GDM1 (cell line): ENCODE measurements at places on chromosomes 5 and 9.

DNA sequence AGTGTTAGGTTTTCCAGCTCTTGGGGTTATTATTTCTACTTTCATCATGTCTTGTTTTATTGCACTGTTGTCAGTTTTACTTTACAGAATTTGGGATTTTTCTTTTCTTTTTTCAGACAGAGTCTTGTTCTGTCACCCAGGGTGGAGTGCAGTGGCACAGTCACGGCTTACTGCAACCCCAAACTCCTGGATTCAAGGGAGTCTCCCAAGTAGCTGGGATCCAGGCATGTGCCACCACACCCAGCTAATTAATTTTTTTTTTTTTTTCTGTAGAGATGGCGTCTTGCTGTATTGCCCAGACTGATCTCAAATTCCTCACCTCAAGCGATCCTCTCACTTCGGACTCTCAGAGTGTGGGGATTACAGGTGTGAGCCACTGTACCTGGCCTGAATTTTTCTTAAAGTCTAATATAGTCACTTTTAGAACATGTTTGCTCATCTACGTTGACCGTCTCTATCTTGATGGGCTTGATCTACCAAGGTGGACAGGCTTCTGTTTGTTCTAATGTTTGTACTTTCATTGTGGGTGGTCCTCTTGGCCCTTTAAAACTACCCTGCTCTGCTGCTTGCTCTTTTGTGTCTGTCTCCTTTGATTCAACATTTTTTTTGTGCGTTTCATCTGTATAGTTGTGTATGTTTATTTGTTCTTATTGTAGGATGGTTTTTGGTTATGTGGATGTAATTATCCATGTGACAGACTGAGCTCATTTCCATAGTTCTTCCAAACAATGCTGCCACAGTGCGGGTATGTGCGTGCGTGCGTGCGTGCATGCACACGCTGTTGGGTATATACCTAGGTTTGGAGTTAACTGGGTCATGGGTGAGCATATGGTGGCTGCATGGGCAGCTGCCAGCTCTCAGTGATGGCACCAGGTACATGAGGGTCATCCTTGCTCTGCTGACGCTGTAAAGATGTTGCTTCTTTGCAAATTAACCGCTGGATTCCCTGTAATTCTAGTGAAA lies 18.1 kb downstream of the PRRC2B start:
- no peak for DNase-seq

DNA sequence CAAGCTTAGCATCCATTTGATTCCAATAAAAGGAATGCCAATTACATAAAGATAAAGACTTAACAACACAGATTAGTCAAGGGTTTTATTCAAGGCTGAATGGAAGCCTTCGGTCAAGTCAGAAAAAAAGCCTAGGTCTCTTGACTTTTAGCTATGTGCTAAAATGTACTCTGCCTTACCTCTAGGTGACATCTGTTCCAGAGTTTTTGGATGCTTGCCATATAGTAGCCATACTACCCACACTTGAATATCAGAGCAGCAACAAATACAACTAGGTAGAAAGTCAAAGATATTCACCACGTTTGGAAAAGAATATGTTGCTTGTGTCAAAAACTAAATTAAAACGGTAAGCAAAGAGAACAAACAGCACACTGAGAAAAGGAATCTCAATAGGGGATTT lies 484.7 kb downstream of the ELAVL2 start:
- no peak for DNase-seq

DNA sequence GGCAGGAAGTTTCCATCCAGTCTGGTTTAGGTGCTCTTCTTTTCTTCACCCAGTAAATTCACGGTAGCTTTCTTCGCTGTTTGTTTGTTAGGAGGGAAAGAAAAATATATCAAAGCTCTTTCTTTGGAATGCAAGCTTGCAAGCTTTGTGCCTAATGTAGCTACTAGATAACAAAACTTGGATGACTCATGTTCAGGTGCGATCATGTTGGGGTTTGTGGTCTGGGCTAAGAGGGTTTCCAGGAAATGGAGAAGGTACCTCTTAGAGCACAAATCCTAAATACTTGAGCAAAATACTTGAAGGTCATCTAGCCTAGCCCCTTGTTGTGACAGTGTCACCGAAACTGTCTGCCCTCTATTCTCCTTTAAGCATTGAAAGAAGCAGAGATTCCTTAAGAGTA lies 17.7 kb downstream of the SRP19 start:
- no peak for DNase-seq

DNA sequence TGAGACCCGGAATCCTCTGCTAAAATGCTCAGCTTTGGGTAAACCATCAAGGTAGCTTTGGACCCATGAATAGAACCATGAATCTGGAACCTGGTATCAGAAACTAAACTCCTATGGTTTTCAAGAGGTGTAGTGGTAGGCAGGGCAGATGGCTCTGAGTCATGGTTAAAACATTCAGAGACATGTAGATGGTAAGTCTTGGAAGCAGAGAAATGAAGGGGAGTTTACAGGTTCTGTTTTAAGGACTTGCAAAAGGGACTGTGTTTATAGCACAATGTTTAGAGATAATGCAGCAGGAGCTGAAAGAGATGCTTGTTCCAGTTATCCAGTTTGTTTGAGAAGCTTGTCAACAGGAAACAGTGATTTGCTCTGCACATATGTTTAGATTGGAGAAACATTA lies 36.0 kb upstream of the FBN2 start:
- DNase-seq, result no peak

DNA sequence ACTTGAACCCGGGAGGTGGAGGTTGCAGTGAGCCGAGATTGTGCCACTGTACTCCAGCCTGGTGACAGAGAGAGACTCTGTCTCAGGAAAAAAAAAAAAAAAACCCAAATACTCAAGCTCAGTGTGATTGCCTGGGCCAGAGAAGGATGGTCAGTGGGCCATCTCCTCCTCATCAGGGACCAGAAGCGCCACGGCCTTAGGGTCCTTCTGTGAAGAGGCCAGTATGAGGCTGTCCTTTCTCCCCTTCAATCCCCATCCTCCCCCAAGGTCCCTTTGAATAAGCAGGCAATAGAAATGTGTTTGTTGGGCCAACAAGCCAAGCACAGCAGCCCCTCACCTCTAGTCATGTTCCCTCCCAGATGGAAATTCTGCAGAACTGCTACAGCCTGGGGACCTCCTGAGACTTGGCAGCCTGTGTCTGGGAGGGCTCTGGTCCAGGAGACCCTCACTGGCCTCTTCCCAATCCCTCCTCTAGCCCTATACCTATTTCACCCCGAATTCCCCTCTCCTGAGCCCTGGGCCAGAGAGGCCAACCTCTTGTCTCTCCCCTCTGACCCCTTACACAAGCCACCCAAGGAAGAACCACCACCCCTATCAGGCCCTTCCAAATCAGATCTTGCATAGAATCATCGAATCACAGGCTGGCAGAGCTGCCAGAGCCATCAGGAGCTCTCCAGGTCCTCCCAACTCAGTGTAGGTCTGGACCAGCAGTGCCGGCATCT lies 1.0 kb downstream of the CSF1R start:
- no peak for DNase-seq

- no peak for DNase-seq
Observed at GRCh38 chr9:106451223-106451622, 411.7 kb upstream of the ZNF462 start.

GRCh38 chr5:74140409-74140808 lies 500.1 kb downstream of the ENC1 start:
- no peak for DNase-seq

- DNase-seq, result no peak
Observed at GRCh38 chr5:61667525-61668218, 335.6 kb downstream of the ZSWIM6 start.

DNA sequence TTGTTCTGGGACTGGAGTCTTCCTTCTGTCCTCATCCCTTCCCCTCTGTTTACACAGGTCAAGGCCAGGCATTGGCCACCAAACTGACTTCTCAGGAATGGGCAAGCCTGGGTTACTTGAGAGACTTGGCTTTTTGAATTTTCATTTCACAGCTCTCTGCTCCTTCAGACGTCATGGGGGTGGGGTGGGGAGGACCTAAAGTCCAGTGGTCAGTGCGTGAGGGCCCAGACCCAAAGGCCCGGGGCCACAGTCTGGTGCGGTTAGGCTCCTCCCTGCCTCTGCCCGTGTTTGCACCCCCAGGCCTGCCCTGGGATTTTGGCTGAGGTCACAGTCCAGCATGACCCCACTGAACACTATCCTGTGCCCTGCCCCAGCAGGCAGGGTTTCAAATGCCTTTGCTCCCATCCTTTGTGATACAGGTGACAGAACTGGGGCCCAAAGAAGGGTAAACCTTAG lies 4.1 kb upstream of the CXXC5 start:
- DNase-seq, result no peak

GRCh38 chr9:131636593-131636992 lies 91.3 kb downstream of the PRRT1B start:
- no peak for DNase-seq

GRCh38 chr5:84251503-84251902 lies 133.2 kb downstream of the EDIL3 start:
- no peak for DNase-seq

DNA sequence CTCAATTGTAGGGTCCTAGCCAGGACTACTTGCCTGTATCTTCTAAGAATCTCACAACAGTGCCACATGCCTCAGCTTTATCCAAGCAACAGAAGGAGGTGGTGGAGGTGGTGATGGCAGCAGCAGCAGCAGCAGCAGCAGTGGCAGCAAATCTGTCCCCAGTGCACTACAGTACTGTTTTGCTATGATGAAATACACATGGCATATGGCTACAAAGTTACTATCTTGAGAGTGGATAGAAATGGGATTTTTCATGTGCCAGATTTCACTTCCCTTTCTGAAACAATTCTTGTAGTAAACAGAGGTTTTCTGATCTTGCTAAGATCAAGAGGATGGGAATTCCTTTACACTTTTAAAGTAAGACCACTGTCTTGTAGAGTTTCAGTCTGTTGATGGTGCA lies 8.1 kb upstream of the CYSTM1 start:
- DNase-seq, result no peak

GRCh38 chr5:78569441-78569840 lies 79.1 kb downstream of the LHFPL2 start:
- no peak for DNase-seq

DNA sequence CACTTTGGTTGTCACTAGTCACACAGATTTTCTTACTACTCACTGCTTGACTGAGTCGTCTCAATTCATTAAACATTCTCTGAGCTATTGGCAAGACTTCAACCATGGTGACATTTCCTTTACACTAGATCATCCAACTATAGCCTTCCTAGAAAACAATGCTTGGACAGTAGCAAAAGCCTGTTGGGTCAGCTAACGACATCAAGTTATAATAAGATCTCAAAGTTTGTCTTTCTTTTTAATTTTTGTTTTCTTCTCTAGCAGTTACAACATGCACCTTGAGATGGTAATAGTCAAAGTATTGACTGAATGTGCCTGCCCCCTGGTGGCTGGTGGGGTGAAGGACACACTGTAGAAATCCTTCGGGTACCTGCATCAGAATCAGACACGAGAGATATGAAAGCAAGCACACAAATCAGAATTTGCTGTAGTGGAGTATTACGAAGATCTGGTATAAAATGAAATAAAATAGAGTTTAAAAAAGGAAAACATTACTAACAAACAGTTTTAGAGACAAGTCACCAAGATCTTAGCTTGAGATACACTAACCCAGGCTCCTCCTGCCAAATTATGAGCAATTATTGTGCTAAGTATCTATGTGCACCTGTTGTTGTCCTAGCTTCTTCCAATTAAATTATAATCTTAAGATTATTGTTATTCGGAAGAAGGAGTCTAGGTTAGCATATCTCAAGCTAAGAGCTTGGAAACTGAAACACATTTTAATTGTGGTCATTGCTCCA lies 81.2 kb downstream of the ARL15 start:
- DNase-seq, result peak; percentile 23

DNA sequence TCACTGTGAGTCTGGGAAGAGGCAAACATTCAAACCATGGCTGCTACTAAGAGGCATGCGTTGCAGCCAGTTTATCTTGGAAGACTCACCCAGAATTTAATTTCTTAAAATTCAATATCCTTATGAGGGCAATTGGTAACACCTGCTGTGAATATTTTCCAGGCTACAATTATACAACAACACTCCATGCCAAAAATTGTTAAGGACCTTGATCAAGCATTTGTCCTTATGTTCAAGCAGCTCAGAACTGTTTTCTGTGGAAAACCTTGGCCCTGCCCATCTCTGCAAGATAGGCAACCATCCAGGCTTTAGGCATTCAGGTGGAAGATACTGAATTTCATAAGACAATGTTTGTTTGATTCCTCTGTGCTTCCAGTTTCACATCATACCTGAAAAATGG lies 327.8 kb downstream of the FBXL7 start:
- no peak for DNase-seq

GRCh38 chr9:15433661-15434060 lies 11.0 kb downstream of the SNAPC3 start:
- no peak for DNase-seq

DNA sequence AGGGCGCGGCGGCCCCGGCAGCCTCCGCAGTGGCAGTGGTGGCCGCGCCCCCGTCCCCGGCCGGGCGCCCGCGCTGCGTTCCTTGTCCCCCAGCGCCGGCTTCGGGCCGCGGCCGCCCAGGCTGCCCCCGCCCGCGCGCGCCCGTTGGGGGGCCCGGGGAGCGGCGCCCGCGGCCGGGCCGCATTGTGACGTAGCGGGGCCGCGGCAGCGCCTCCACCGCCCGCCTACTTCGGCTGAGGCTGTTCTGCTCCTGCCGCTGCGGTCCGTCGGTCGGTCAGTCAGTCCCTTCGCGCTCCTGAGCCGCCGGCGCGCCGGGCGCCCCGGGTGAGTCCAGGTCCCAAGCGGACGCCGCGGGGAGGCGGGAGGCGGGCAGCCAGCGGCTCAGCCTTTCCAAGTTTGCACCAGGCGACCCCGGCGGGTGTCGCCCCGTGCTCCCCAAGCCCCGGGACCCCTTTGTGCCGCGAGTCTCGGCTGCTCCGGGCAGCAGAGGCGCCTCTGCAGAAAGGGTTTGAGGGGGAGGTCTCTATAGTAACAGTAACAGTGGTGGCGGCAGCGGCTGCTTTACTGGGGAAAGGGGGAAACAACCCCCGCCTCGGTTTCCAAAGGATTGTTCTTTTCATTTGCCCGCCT lies at the start of gene SNCAIP:
SNCAIP (plus strand) TSS at position 277 of the 630 bp plus-strand sequence. CDS start 78,898 bp downstream, outside the sequence.
- no peak for DNase-seq

DNA sequence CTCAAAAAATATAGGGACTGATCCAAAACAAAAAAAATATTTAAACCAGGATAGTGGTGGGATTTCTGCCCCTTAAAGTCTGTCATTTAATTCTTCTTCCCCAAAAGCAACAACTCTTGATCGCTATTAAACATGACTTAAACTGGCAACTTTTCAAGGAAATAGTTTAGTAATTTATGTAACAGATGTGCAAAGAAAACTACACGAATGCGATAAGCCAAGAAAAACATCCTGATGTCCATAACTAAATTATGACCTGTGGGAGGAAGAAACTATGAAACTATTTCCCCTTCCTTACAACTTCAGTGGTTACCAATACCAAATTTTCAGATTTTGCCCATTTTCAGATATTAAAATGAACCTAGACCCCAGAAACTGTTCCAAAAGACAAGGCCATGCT lies 31.5 kb downstream of the CLINT1 start:
- DNase-seq, result no peak

GRCh38 chr9:92850898-92851297 lies 26.9 kb downstream of the ZNF484 start:
- no peak for DNase-seq

- DNase-seq, result no peak
Observed at GRCh38 chr9:92607773-92608172, 62.2 kb downstream of the IPPK start.

- DNase-seq, result no peak
Observed at GRCh38 chr5:120550358-120550757, 86.3 kb downstream of the PRR16 start.
